ENCODE measurements at places on chromosomes 13 and 19.

- DNase-seq, result peak; percentile 77
Measured at GRCh38 chr19:3544742-3545668, 6.0 kb downstream of the TEKTIP1 start.

GRCh38 chr19:46009530-46010510, 13.0 kb downstream of the PGLYRP1 start:
- peak; percentile 68 for DNase-seq

DNA sequence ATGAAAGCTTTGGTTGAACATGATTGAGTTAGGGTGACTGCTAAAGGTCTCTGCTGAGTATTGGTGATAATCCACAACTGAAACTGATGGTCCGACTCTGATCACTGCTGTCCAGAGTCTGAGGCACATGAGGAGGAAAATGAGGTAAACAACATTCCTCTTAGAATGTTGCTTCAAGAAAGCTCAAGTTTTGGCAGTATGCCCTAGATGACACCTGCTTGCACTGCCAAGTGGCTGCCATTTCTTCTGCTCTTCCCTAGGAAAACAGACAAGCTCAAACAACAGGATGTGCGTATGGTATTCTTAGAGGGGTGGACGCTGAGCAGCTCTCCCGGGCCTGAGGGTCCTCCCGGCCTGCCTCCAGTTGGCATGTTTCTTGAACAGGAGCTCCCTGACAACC, 15.2 kb upstream of the MTIF3 start:
- no peak for DNase-seq

DNA sequence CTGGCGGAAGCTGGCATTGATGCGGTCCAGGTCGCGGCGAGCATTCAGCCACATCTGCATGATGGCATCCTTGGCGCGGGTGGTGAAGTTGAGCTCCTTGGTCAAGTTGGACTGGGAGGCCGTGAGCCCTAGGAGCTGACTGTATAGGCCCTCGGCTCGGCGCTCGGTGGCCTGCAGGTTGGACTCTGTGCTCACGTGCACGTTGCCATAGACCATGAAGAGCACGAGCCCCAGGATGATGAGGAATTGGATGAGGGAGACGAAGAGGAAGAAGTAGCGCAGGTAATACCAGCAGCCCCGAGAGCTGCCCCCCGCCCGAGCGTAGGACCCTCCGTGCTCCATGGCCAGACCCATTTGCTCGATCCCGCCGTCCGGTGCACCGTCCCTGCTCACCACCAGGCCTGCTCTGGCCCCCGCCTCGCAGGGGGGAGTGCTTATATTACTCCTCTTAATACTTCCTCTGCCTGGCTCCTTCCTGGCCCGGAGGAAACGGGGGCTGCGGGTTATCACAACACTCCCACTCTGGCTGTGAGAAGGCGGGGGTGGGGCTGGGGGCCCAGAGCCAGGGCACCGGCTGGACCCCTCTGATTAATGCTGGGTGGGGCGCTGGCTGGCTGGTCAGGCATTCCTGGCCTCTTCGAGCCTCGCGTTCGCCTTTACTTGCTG, at the start of gene PLVAP:
Gene PLVAP, minus strand, starts transcription at position 408 of the 666 bp plus-strand sequence. Its CDS starts 54 bp downstream, at position 354.
- DNase-seq, result no peak

- no peak for DNase-seq
Measured at GRCh38 chr19:1854039-1854541, 5.8 kb upstream of the REXO1 start.

GRCh38 chr13:20303636-20304035, 71.5 kb upstream of the GJB6 start:
- no peak for DNase-seq

- no peak for DNase-seq
Measured at GRCh38 chr19:16895467-16896145, 6.8 kb downstream of the F2RL3 start.

- DNase-seq, result no peak
Measured at GRCh38 chr19:11519138-11519537, 9.8 kb downstream of the ECSIT start.

GRCh38 chr13:41891119-41891518, 69.8 kb downstream of the VWA8 start:
- DNase-seq, result no peak

DNA sequence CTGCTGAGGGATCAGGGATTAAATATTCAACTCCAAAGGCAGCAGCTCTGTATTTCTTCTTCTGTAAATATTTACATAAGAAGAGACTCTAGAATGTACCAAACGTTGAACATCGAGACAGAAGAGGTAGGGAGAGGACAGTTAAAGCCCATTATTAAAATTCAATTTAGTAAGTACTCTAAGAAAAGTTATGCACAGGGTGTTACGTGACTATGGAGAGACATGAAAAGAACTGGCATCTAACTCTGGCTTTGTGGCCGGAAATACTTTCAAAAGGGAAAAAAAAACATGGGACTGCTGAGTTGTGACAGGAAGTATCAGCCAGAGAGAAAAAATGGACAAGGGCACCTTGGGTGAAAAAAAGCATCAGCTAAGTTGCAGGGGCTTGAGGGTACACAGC, 36.7 kb downstream of the LNX2 start:
- DNase-seq, result no peak

DNA sequence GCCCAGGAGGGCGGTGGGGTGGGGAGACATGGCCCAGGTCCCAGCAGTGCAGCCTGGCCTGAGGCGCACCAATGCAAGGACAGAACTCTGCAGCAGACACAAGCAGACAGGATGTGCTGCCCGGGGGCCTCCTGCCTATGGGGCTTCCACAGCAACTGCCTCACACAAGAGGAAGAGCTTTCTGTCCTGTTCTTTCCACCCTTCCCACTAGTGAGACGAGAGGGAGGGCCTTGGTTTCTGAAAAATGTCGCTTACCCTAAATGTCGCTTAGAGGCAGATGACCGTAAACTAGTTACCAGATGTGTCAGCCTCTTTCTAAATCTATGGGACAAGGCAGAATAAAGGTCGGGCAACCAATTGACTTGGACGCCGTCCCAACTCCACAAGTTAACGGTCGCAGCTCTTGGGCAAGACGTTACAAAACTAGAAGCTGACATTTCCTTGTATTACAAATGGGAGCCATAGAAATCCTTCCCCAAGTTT, at the start of gene LAIR1:
Gene LAIR1, minus strand, starts transcription at position 157 of the 483 bp plus-strand sequence. Its CDS starts 127 bp downstream, at position 30.
- peak; percentile 38 for DNase-seq

DNA sequence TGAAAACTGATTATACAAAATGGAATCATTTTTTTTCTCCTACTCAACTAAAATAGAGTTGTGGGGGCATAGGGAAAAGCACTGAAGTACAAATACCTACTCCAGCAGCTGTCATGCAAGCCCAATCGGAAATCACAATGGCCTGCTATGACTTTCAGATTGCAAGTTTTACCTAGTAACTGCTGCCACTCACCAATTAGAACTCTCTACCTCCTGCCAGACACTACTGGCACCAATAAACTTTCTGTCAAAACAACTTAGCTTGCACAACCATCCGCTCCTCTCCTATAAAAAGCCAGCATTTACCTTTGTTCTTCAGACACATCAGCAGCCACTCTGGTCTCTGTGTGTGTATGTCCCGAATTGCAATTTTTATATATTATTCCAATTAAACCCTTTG, 9.3 kb upstream of the TRPC4 start:
- no peak for DNase-seq

DNA sequence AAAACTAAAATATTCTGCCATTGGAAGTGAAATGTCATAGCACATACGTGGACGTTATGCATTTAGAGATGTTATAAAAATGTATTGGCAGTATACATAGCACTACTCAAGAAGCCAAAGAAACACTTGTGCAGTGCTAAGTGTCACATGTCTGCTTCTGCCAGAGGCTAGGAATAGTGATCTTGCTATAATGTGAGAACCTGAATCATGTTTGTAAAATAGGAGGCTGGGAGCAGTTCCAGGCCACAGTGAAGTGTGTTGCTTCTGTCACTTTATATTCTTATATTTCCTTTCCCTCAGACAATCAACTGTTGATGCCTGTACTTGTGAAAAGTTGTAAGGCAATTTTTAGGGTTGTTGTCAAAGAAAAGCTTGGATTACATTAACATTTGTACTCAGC, 3.4 kb downstream of the TRAPPC2B start:
- DNase-seq, result no peak

DNA sequence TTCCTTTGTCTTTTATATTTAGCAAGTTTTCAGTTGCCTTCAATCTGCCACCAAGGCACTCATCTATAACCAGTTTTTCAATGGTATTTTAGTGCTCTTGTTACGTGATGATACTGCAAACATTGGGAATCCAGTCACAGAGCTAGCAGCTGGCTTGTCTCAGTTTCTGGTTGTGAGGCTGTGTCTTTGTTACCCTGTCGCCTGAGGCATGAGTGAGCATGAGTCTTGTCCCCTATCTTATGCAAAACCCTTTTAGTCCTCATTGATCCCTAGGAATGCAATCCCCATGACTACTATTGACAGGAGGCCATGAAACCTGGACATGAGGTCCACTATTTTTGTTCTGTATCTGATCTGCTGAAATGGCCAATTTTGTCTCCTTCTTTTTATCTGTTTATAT, 391.0 kb downstream of the LMO7 start:
- DNase-seq, result no peak

DNA sequence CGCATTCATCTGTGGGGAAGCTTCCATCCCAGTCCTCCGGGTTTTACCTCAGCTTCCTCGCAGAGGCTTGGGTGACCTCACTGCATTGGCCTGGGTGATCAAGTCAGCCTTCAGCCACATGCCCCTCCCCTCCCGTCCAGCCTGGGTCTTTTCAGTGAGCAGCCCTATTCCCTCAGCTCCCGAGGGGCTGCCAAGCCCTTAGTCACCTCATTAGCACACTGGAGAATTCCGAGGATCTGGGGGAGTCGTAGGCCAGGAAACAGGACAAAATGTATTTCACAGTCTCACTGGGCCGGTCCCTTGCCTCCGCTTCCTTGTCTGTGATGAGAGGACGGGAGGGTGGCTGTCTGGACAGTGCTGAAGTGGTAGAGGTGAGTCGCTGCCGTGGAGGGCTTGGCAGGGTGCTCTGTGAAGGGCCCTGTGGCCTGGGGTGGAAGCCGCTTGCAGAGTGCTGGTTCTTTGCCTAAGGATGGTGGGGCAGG, 19.9 kb downstream of the KDM4B start:
- DNase-seq, result no peak

DNA sequence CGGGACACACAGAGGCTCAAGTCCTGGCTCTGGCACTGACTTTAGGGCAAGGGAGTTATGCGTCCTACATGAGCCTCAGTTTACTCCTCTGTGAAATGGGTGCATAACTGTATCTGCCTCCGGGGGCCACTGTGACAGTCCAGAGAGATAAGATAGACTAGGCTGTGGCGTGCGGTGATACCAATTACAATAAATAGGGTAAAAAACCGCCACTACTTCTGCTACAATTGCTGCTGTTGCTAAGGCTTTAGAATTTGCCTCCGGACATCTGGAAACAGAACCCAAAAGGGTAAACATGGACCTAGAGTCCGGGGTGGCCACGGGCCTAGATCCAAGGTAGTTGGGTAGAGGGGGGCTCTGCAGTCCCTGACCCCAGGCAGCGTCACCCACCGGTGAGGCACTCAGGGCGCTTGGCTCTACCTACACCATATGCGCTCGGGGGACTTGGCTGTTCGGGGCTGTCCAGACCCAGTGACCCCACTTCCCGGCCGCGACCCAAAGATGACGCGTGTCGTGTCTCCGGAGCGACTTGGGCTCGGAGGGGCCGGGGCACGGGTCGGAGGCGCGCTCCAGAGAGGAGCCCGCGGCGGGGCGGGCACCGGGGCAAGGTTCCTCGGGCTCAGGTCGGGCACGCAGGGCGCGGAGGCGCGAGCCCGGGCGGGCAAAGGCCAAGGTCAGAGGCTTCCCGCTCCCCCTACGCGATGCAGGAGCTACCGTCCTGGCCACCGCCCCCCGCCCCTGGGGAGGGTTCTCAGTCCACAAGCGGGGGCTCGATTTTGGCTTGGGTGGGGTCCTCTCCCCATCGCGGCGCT, 1.1 kb downstream of the INSR start:
- no peak for DNase-seq

DNA sequence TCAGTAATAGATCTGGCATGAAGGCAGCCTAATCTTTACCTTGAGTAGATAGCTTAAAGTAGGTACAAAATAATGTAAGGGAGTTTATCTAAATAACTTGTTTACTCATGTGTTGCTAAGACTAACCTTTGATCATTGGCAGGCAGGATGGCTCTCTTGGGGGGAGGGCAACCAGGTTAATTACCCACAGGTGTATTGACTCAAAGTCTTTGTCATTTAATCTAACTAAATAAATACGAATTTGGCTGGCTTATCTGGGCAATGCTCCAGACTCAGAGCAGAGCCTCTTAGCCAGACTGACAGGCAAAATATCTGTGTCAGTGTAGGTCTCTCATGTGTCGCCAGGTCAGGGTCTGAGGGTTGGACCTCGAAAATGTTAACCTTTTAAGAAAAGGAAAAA, 283.4 kb upstream of the KLHL1 start:
- DNase-seq, result no peak

GRCh38 chr13:99686157-99686572, 184.9 kb downstream of the TM9SF2 start:
- no peak for DNase-seq

- no peak for DNase-seq
Measured at GRCh38 chr13:70424428-70424827, 316.2 kb upstream of the KLHL1 start.

DNA sequence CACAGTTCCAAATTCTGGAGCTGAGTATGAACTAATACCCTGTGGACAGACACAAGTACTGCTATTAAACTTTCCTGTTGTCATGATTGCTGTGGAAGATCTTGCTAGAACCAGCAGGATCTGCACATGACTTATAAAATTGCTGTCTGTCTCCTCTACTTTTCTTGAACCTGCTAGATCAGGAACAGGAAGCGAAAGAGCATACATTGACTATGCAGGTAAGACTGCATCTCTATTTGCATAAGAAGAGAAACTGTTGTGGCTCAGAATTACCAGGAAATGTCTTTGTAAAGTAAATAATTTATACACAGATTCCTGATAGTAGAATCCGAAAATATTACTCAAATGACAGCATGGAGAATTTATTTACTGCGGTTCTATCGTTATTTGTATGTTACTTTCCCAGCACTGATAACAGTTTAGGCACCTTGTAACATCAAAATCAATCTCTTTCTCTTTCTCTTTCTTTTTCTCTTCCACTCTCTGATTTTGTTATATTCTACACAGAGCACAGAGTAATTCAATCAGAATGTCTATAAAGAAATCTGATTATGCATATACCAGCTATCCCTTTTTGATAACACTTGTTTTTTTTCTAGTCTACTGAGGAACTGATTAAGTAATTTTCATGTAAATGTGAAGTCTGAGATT, 226.5 kb downstream of the MYO16 start:
- DNase-seq, result no peak

DNA sequence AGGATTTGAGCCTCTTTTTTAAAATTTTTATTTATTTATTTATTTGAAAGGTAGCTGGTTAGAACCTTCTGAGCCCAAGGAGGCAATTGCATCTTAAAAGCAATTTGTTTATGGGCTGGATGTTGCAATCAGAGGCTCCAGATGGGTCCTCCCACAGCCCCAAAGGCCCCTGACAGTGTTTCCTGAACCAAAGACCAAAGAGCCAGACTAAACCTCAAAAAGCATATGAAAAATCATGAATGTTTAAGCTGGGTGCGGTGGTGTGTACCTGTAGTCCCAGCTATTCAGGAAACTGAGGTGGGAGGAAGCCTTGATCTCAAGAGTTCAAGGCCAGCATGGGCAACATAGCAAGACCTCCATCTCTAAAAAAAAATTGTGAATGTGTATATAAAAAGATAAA, 67.8 kb upstream of the RGCC start:
- DNase-seq, result no peak

Data from CD4-positive, alpha-beta T cell treated with Interleukin-2 at 100 ng/mL for 4 hours (primary cell).